Left ventricle myocardium superior (tissue), 1 donor: ENCODE measurements at places on chromosomes 3 and 15.

DNA sequence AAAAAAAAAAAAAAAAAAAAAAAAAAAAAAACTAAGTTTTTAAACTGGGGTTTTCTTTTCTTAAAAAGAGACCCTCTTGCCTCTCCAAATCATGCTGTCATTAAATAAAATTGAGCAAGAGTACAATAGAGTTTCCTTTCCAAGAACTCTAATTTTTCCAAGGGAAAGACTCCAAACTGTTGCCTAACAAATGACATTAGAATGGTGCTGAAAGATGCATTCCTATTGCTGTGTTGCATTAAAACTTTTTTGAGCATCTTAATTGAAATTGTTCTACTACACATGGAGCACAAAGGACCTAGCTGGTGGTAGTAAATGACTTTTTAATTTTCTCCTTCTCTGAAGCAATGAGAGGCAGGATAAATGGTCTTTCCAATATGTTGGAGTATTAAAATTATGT is 469.1 kb upstream of the ARHGEF26 start:
- no peak for DNase-seq

DNA sequence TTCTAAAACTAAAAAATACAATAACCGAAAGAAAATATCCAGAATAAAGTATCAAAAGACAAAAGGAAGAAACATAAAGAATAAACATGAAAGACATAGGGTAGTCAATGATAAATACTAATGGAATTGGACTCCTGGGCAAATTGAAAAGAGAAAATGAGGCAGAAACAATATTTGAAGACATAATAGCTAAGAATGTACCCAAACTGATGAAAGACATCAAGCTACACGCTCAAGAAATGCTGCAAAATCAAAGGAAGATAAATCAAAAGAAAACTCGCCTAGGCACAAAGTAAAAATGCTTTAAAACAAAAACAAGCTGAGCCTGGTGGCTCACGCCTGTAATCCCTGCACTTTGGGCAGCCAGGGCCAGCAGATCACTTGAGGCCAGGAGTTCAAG is 34.9 kb downstream of the CEP70 start:
- no peak for DNase-seq

GRCh38 chr3:148309390-148310035 is 388.2 kb upstream of the AGTR1 start:
- DNase-seq, result no peak

DNA sequence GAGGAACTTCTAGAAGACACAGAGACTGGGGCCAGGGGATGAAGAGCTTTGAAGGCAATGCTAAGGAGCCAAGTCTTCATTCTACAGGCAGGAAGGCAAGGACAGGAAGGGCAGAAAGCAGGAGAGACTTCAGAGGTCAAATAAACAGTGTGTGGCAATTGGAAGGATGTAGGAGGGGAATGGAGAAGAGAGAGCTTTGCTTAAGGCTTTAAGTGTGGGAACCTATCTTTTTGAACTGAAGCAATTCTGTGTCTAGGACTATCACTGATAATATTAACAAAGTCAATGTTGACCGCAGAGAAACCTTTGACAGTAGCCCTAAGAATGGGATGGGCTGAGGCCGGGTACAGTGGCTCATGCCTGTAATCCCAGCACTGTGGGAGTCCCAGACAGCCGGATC is 325.0 kb downstream of the FOXP1 start:
- DNase-seq, result no peak

DNA sequence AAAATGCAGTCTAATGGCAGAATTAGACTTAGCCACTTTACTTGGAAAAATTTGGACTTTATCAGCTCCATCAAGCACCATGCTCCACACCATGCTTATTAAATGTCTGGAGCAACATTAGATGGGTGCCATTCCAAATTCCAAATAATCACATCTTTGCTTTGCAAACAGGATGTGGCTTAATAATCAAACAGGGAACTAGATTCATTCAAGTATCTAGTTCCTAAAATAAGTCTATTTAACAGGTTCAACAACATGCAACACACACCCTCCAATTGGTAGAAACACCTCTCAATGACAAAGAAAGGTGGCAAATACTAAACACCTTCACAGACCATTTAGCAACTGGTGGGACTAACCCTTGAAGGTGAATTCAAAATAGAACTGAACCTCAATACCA is 3.5 kb downstream of the HEXA start:
- no peak for DNase-seq

GRCh38 chr3:71797455-71797854 is 12.5 kb upstream of the PROK2 start:
- DNase-seq, result no peak

GRCh38 chr15:40335938-40336743 is 4.6 kb downstream of the CCDC9B start:
- DNase-seq, result no peak

- DNase-seq, result peak; percentile 68
These were observed 263.3 kb upstream of the NR2E3 start for GRCh38 chr15:71547011-71547410.

- no peak for DNase-seq
These were observed 117.2 kb downstream of the OXSM start for GRCh38 chr3:25907081-25907480.

DNA sequence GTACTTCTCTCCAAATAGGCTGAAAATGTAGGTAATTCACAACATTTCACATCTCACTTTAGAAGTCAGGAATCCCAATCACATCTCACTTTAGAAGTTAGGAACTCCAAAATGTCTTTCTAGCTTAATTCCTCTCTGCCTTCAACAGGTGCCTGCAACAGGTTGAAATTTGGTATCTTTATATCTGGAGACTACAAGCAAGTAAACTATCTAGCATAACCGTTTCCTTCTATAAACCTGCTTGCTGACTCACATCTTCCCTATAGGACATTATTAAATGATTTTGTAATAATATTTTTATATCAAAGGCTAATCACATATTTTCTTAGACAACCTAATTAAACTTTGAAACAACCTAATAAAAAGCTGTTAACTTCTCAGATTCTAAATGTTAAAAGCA is 18.2 kb downstream of the RFX7 start:
- no peak for DNase-seq

- no peak for DNase-seq
These were observed 28.1 kb upstream of the GHSR start for GRCh38 chr3:172476347-172476746.

GRCh38 chr15:57298204-57298603 is 78.1 kb upstream of the CGNL1 start:
- DNase-seq, result no peak

DNA sequence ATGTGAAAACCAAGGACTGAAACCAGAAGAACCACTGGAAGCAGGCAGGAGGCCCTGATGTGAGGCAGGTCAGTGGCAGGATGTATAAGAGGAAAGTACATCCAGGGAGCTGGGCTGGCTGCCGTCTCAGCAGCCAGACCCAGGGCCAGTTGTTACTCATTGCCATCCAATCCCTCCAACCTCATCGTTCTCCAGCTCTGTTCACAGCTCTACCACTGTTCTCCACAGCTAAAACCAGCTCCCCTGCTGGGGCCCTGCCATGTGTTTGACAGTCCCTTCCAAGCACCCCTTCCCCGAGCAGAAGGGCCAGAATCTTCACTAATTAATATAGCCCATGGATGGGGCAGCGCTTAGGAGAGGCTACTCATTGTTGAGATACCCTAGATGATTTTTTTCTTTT is 206.6 kb downstream of the MECOM start:
- DNase-seq, result no peak

GRCh38 chr3:42556089-42556632 is 25.6 kb downstream of the SEC22C start:
- DNase-seq, result no peak

DNA sequence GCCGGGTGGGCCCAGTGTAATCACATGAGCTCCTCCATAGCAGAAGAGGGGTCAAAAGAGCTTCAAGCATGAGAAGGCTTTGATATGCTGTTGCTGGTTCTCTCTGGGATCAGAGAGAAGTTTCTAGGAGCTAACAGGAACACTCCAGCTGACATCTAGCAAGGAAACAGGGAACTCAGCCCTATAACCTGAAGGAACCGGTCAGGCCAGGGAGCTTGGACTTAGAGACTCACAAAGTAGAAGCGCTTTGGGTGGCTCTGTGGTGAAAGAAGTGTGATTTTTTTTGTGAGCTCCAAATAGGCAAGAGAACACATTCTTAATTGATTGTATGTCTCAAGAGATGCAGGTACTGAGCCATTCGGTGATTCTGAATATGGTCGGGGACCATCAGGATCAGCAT is 26.2 kb upstream of the EPHB1 start:
- no peak for DNase-seq

GRCh38 chr3:76132154-76132470 is 346.8 kb upstream of the ZNF717 start:
- DNase-seq, result no peak

DNA sequence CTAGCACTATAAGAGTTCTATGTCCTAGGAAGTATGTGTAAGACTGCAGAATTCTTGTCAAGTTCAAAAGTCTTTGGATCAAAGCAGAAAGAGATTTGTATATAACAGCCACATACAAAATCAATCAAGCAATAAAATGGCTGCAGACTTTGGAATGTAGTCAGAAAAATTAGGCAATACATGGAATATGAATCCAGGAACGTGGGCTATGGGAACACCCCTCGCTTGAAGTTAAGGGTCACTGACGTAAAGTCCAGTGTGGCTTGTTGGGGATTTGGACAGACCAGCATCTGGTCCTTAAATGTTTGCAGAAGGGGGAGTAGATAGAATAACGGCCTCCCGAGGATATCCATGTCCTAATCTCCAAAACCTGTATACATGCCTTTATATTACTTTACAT is 178.6 kb downstream of the ADAMTS9 start:
- DNase-seq, result no peak

- no peak for DNase-seq
These were observed 192.1 kb downstream of the CBLB start for GRCh38 chr3:105676621-105677300.

- no peak for DNase-seq
These were observed 22.3 kb downstream of the STIMATE start for GRCh38 chr3:52874864-52875587.

GRCh38 chr3:111577798-111578685 is 17.1 kb downstream of the ZBED2 start:
- no peak for DNase-seq

GRCh38 chr3:115624029-115624741 is 875 bp downstream of the GAP43 start:
- DNase-seq, result no peak

- DNase-seq, result no peak
These were observed 73.9 kb downstream of the RNF13 start for GRCh38 chr3:149886957-149887356.

DNA sequence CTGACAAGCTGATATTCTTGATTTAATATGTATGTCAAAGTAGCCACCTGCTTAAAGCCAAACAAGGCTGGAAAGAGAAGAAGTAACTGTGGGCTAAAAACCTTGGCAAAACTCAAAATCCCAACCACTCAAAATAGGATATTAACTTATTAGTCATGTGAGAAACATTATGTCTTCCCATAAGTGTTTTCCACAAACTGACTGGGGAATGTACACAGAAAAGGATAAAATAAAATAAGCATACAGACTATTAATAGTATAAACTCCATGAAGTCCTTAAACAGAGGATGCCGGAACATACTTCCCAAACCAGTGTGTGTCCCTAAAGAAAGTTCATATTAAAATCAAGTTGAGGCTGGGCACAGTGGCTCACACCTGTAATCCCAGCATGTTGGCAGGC is 263.7 kb upstream of the THBS1 start:
- DNase-seq, result no peak

DNA sequence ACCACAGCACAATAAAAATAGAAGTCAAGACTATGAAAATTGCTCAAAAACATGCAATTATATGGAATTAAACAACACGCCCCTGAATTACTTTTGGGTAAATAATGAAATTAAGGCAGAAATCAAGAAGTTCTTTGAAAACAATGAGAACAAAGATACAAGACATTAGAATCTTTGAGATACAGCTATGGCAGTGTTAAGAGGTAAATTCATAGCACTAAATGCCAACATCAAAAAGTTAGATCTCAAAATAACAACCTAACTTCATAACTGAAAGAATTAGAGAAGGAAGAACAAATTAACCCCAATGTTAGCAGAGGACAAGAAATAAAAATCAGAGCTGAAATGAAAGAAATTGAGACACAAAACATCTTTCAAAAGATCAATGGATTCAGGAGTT is 86.6 kb upstream of the UBP1 start:
- no peak for DNase-seq

DNA sequence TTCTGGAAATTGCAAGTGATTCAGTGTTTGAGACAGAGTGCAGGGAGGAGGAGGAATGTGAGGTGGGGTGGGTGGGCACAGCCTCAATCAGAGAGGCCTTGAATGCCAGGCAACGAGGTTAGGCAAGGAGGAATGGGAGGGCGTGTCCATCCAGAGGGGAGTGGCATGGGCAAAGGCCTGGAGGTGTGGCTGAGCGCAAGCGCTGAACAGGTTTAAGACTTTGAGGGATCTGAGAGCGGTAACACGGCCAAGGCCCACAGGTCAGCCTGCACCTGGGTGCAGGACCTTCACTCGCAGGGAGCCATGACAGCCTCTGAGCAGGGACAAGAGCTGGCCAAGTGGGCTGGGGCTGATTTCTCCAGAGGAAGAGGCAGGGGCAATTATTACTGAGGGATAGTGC is 125.9 kb downstream of the TPRA1 start:
- DNase-seq, result no peak

DNA sequence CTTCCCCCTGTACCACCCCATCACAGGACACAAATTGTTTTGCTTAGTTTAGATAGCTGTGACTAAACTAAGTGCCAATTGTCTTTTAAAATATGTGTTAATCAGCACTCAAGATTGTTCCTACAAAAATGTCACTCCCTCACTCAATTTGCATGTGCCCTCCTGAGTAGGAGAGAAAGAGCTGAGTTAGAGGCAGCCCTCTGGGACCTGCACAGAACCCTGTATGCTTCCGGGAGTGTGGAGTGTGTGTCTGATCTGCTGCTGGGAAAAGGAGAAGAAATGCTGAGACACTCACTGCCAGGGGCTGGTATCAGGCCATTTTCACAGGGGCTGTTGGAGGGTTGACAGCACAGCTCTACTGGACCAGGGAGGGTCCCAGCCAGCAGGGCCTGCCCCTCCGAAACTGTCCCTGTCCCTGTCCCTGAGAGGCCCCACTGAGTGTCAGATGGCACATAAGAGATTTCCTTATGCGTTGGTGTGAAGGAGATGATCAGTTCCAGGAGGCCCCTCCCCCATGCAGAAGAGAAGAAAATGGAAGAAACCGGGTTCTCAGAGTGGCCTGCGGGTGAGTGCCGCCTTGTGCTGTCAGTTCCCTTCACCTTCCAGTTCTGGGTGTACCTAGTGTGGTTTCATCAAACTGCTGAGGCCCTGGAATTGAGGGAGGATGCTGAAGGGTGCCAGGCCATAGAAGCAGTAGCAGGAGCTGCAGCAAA is 3.9 kb upstream of the B3GNT5 start:
- no peak for DNase-seq

DNA sequence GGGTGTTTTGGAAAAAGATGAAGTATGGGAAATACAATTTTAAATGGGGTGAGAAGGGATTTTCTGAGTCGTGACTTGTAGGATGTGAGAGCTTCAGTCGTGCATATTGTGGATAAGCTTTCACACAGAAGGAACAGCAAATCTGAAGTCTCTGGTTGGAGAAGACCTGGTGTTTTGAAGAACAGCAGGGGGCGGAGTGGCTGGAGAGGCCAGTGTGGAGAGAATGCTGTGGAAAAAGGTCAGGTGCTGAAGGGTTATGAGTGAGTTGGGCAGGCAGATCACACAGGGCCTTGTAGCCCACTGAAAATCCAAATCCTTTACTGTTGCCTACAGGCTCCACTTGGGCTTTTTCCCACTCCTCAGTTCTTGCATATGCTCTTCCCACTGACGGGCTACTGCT is 14.1 kb upstream of the SCAANT1 start:
- DNase-seq, result no peak
